ENCODE measurements at places on chromosomes 5 and 9. TPM values are rescaled to one million over a fixed set of nuclear protein-coding genes. Genes with fewer than 3 reads are reported as not detected.

MEIKIN gene
- not detected for total RNA-seq

BTNL8 gene
- not detected for total RNA-seq

COL5A1 gene
- 30.8 TPM for total RNA-seq

RNF183 gene
- total RNA-seq: not detected

CDC20B gene
- total RNA-seq: not detected

HAPLN1 gene
- not detected for total RNA-seq

SHOC1 gene
- 0.05 TPM for total RNA-seq

CDHR2 gene
- not detected for total RNA-seq

FAM221B gene
- not detected for total RNA-seq

SLC35D2 gene
- 25.4 TPM for total RNA-seq

CDH12 gene
- total RNA-seq: not detected

HACD4 gene
- 3.7 TPM for total RNA-seq

RASEF gene
- total RNA-seq: 0.20 TPM

PCDHB12 gene
- 8.1 TPM for total RNA-seq

AK3 gene
- 59.5 TPM for total RNA-seq

SPATA31D4 gene
- total RNA-seq: not detected

SMIM27 gene
- 4.8 TPM for total RNA-seq

TMOD1 gene
- total RNA-seq: 64.0 TPM

GABRG2 gene
- total RNA-seq: not detected

ADAMTSL1 gene
- total RNA-seq: 19.0 TPM

SVEP1 gene
- total RNA-seq: 5.1 TPM

PCDHA1 gene
- not detected for total RNA-seq

TAS2R1 gene
- not detected for total RNA-seq
